Hematopoietic multipotent progenitor cell treated with erythropoietin and hydrocortisone succinate and interleukin-3 and kit ligand, for 17 days (in vitro differentiated cells): ENCODE measurements at places on chromosomes 16 and 17.

- no peak for DNase-seq
Observed at GRCh38 chr16:5756969-5757368, 659.4 kb upstream of the EEF2KMT start.

DNA sequence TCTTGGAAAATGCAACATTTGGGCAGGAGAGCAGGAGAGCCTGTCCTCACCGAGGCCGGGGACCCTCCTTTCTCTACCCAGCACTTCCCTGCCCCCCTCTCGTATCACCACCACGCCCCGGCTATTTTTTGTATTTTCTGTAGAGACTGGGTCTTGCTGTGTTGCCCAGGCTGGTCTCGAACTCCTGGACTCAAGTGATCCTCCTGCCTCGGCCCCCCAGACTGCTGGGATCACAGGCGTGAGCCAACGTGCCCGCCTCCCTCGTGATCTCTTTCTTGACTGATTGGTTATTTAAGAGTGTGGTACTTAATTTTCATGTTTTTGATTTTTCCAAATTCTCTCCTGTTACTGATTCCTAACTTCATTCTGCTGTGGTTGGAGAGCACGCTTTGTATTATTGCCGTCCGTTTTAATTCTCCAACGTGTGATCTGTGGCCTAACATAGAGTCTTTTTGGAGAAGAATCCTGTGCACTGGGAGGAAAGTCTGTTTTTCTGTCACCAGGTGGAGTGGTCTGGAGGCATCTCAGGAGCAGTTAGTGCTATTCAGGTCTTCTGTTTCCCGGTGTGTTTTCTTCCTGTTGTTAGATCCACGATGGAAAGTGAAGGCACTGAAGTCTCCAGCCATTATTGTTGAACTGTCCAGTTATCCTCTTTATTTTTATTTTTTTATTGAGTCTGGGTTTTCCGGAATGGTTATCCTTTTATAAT lies 40.4 kb downstream of the ZNF778 start:
- DNase-seq: no peak

DNA sequence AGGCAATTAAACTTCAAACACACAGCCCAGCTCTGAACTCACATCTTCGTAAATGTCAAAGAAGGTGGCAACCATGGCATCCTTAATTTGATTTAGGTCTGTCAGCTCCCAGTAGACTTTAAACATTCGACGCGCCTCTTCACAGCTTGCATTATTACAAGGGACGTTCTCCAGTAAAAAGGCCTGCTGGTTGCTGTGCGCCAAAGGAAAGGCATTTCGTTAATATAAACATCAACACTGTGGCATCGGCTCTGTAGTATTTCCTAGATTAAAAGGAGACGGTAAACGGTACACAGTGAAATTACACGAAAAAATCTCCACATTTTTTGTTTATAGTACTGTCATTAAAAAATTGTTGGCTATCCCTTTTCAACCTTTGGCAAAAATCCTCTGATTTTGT lies 116.8 kb upstream of the NETO2 start:
- DNase-seq: no peak

- DNase-seq: no peak
Observed at GRCh38 chr17:80970044-80970761, 21.4 kb upstream of the CHMP6 start.

DNA sequence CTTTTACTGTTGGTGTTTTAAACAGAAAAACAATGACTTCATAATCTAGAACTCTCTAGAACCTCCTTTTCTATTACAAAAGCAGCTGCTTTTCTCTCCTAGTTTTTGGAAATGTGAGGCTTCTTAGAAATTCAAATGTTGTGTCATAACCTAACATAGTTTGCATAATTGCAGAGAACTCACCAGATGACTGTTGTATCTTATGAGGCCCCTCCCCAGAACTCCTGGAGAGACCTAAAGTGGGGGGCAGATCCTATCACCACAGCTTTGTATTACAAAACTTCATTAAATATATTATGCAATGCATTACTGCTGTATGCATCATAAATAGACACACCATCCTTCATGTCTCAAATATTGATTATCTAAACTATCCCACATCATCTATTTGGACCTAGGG lies 538.7 kb upstream of the HSBP1 start:
- no peak for DNase-seq

GRCh38 chr16:30088237-30088831 lies 3.4 kb downstream of the TBX6 start:
- DNase-seq: no peak

- no peak for DNase-seq
Observed at GRCh38 chr16:85529489-85530369, 83.4 kb upstream of the GSE1 start.

DNA sequence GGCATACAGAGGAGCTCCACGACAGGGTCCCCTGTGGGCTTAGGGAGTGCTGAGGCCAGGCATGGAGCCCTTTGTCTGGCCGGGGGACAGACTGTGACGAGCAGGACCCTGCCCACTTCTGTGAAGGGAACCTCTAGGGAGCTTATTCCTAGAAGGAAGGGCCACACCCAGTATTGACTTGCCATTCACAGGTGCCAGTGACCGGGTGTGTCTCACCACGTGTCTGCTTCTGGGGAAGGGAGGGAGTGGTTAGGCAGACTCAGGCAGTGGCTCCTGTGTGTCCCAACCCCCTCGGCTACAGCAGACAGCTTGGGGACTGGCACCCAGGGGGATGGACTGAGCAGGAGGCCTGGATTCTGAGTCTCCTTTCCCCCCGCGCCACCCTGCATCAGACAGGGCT lies 57.2 kb downstream of the SOCS1 start:
- DNase-seq: no peak

DNA sequence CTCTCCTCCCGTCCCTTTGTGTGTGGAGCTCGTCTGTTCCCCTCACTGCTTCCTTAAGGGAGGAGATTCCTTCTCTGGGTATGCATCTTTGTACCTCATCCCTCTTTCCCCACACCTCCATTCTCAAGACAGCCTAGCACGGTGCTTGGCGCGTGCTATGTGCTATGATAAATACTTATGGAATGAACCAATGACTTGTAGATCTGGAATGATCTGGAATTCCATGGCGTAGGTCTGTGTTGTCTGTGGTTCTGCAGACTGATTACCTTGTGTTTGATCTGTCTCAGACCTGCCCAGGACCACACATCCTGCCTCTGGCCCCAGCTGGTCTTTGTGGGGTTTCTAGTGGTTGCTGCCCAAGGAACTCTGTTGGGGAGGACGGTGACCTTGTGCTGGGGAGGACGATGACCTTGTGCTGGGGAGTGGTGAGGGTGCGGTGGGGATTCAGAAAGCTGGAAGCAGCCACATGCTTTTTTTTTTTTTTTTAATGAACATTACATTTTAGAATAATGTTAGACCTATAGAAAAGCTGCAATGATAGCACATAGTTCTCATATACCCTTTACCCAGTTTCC lies 33.5 kb upstream of the ETV4 start:
- no peak for DNase-seq

DNA sequence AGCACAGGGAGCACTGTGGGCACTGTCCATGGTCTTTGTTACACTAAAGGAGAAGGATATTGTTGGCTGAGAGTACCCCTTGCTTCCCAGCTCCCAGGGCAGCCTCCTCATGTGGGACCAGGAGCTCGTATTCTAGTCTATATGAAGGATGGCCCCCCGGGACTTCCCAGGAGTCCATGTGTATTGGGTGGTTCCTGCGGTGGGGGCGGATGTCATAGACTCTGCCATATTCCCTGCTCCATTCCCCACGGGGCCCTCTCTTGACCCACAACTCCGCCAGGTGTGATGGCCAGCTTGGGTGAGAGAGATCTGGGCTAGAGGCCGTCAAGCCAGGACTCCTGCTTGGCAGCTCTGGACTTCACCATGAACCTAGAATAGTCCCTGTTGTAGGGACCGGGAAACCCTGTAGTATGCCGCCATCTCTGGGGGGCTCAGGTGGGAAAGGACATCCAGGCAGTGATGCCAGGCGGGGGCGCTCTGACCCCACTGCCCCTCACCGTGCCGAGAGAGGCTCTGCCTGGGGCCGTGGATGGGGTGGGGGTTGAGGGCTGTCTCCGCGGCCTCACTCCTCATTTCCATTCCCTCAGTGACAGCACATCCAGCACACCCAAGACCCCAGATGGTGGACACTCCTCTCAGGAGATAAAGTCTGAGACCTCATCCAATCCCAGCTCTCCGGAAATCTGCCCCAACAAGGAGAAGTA lies 37.8 kb downstream of the OR1D5 start:
- no peak for DNase-seq

DNA sequence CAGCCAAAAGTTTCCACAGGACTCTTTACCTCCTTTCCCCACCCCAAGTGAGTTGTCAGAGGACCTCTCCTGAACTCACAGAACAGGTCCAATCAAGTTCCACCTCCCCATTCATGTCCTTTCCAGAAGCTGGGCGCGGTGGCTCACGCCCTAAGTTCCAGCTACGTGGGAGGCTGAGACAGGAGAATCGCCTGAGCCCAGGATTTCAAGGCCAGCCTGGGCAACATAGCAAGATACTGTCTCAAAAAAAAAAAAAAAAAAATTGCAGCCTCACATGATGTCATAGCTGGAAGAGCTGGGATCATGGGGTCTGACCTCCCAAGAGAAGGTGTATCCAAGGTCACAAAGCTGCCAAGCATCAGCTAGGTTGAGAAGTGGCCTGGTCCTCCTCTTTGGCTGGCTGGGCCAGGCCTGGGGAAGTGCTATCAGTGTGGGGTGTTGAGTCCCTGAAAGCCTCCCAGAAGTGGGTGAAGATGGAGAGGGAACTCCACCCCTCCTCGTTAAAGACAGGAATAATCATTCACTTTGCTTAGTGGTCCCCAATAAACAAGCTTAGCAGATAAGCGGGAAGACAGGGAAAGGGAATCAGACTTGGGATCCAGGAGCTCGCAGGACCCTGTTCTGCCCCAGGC lies 5.5 kb upstream of the MNT start:
- DNase-seq: no peak

GRCh38 chr16:81696961-81697615 lies 82.0 kb upstream of the PLCG2 start:
- peak; percentile 76 for DNase-seq

DNA sequence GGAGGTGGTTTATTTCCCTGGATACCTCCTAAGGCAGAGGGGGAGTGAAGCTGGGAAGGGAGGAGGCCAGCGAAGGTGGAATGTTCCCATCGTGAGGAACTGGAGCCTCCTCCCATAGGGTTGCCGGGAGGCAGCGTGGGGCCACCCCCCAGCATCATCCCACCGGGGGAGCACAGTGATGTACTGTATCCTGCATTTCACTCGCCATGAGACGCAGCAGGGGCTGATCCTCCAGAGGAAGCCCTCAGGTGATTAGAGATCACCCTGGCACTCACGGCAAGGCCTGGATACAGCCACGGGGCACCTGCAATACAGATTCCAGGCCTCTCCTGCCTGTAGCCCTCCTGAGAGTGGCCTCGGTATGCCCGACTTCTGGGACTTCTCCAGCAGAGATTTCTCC lies 25.5 kb upstream of the BEAN1 start:
- DNase-seq: no peak

DNA sequence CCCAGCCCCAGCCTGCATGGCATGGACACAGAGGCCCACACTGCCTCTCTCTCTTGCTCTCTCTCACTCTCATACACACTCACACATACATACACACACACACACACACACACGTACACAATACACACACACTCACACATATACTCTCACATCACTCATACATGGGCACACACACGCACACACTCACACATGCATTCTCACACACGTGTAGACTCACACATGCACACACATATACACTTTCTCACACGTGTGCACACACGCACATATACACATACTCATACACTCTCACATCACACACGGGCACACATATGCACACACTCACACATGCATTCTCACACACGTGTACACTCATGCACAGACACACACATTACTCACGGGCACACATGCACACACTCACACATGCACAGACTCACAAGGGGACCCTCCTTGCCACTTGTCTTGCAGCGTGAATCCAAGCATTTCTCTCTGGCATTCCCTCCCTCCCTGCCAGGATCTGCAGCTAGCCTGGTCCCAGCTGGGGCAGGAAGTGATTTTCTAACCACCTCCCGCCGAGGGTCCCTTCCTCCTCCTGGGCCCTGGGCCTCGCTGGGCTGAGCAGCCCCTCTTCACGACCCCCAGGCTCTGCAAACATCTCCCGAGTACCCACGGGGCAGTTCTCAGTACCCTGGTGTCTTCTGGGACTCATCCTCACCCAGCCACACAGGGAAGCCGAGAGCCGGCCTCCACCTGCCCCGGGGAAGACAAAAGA lies 37.5 kb downstream of the IL21R start:
- DNase-seq: no peak

GRCh38 chr17:44023545-44024270 lies 8.9 kb upstream of the TMEM101 start:
- DNase-seq: no peak

- DNase-seq: no peak
Observed at GRCh38 chr16:19393226-19394111, 24.2 kb upstream of the TMC5 start.
